Suprapubic skin (tissue), 4 donors: ENCODE measurements at places on chromosomes 7 and 10. TPM values are rescaled to one million over a fixed set of nuclear protein-coding genes. Genes with fewer than 3 reads are reported as not detected.

DNA sequence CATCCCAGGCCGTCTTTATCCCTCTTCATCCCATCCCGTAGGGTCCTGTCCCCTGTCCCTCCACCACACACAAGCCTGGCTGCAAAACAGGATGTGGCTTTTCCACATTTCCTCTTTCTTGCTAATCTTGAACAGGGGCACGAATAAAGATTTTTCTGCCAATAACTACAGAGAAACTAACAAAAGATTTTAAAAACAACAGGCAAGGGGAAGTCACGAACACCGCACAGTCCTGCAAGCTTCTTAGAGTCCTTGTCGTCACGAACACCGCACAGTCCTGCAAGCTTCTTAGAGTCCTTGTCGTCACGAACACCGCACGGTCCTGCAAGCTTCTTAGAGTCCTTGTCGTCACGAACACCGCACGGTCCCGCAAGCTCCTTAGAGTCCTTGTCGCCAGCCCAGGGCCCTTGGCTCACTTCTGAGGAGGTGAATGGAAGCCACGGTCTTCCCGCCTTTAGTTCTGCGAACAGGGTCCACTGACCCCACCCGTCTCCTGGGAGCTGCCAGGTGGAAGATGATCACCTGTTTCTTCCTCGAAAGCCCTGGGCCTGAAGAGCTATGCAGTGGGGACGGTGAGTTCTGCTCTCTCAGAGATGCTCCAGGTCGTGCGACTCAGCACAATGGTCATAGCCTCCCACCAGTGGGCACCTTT is 10.3 kb upstream of the INSIG1 start:
- no peak for DNase-seq

- peak; percentile 81 for DNase-seq
These were observed 260.3 kb downstream of the SNX13 start for GRCh38 chr7:17680026-17680425.

DNA sequence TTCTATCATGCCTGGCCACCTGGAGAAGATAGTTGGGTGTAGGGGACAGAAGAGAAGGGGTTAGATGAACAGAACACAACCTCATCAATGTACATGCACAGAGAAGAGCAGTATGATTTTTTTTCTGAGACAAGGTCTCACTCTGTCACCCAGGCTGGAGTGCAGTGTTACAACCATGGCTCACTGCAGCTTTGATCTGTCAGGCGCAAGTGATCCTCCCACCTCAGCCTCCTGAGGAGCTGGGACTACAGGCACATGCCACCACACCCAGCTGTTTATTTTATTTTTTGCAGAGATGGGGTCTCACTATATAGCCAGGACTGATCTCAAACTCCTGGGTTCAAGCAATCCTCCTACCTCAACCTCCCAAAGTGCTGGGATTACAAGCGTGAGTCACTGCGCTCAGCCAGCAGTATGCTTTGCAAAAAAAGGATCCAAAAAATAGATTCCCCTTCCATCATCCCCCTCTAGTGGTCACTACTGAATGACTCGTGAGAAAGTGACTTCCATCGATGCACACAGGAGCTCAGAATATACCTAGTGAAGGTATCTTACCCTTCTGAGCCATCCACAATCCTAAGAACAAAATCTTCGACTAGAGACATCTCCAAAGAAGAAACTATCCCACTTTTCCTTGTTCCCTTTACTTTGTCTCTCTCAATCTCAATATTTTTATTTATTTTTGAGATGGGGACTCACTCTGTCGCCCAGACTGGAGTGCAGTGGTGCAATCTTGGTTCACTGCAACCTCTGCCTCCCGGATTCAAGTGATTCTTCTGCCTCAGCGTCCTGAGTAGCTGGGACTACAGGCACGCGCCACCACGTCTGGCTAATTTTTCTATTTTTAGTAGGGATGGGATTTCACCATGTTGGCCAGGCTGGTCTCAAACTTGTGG is 21.0 kb downstream of the ZCWPW1 start:
- no peak for DNase-seq

DNA sequence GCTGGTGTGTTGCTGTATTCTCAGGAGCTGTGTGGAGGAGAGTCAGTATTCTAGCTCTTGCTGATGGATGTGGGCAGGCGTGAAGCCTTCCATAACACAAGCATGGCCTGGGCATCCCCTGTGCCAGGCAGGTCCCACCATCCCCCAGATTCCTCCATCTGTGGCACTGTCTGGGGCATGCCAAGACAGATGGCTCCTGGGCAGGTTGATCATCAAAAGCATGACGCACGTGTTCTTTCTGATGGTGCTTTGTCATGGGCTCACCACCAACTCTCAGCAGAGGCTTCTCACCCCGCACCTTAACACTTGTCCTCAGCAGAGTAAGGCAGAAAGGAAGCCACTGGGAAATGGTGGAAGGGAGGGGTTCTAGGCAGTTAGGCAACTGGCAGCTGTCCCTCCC is 364.3 kb downstream of the PLXNA4 start:
- DNase-seq = no peak

DNA sequence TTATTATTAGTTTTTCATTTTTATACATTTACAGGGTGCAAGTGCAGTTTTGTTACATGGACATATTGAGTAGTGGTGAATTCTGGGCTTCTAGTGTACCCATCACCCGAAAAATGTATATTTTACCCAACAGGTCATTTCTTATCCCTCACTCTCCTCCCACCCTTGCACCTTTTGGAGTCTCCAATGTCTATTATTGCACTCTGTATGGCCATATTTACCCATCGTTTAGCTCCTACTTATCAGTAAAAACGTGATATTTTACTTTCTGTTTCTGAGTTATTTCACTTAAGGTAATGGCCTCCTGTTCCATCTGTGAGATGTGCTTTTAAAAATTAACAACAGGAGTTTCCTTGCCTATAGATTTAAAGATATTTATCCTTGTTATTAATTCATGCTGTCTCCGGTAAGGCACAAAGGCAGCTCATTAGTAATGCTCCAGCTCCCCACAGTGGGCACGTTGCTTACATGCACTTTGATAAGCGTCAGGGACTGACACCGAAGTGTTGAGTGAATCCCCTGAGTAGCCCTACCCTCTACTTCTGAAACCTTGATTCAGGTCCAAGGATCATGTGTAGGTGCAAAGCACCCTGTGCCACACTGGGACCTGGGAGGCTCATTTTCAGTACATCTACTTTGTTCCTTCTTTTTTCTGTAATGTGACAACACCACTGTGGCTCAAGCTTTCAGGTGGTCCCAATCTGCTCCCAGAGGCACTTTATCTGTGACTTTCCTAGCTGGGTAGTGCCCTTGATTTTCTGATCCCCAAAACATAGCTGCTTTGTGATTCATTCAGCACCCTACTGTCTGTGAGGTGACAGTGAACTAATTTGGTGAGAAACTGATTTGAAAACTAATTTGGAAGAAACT is 27.3 kb downstream of the HYAL4 start:
- DNase-seq = no peak

- no peak for DNase-seq
These were observed 219.1 kb downstream of the PHTF2 start for GRCh38 chr7:78017591-78018100.

DNA sequence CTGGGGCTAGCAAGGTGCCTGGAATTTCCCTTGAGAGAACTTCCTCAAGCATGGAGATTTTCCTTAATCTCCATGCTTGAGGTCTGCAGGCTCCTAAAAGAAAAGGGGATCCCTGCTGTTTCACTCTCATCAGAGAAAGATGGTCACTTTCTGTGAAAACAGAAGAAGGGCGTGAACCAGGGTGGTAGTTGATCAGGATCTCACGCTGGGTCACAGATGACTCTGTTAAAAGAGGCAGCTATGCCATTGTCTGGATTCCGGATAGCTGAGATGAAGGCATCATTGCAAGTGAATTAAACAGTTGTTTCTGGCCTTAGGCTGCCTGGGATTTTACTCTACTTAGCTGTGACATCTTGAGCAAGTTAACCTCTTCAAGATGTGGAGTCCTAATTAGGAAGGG is 525.9 kb downstream of the TYW1 start:
- no peak for DNase-seq

DNA sequence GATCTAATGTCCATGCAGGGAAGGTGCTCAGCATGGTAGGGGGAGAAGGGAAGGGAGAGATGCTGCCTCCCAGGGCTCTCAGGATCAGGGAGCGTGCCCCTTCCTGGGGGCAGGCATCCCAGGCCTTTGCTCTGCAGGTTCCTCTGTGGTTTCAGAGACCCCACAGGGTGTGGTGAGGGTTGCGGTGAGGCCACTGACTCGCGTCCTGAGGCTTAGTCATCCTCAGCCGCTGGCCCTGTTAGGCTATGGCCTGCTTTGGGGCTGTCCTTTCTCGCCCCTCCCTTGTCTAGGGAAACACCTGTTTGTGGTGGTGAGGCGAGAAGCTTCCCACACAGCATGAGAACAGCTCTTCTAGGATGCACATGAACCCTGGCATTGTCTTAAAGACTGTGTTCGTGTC is 558.3 kb upstream of the FOXK1 start:
- DNase-seq = peak; percentile 33

DNA sequence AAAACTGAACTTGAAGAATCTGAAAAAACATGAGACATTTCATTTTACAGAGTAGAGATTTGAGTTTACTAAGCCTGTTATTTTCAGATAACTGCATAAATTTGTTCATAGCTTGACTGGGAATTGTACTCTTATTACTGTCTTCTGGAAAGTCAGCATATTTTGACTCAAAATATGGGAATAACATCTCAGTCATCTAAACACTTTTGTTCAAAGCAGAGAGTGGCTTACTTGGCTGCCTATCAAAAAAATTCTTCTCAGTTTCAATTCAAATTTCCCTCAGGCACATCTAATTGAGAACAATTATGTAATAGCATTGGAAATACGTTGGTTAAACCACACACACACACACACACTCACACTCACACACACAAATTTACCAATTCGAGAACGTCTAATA is 384.6 kb downstream of the ARL4A start:
- no peak for DNase-seq

MYL10 gene
- total RNA-seq = not detected

DNA sequence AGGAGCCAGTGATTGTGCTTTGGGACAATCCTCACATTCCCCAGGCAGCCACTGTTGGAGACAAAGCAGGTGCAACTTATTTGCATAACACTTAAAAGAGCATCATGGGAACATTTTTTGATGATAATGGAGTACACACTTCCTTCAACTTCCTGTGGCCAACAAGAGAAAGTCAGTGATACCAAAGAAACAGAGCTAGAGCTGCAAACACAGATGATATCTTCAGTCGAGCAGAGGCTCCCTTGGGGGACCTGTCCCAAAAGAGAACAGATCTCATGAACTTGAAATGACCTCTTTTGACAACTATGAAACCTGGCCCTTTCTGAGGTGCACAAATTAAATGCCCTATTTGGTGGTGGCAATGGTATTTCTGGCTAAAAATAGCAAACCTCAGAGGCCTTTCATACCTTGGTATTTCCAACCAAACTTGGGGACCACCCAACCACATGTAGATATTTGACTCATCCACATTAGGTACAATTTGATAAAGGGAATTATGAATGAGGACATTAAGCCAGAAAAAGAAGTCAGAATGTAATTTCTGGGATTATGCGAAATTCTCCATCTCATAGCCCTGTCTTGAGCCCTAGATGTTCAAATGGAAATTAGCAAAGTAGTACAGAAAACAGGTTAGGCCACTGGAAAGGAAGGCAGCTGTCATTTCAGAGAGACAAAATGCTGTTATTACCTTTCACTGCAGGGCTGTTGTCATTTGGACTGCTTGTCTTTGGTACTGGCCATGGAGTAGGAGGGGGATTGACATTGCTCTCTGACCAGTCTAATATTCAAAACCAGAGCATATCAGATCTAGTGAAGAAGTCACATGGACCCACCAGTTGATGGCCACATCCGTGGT is 146.2 kb downstream of the ICA1 start:
- no peak for DNase-seq

DNA sequence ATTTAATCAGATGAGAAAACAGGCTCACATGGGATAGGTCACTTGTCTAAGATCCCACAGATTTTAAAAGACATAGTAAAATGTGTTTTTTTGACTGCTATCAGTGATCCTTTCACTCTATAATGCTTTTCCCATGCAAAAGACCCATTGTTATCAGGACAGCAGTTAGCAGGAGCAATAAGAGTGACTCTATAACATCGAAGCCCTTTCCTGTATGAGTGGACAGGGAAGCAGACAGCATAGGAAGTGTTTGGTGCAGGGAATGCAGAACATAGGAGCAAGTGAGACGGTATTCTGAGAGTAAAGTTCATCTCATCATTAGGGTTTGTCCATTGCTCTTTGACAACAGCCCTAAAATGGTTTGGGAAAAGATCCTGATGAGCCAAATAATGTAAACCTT is 68.5 kb downstream of the SLC25A13 start:
- DNase-seq = no peak

DNA sequence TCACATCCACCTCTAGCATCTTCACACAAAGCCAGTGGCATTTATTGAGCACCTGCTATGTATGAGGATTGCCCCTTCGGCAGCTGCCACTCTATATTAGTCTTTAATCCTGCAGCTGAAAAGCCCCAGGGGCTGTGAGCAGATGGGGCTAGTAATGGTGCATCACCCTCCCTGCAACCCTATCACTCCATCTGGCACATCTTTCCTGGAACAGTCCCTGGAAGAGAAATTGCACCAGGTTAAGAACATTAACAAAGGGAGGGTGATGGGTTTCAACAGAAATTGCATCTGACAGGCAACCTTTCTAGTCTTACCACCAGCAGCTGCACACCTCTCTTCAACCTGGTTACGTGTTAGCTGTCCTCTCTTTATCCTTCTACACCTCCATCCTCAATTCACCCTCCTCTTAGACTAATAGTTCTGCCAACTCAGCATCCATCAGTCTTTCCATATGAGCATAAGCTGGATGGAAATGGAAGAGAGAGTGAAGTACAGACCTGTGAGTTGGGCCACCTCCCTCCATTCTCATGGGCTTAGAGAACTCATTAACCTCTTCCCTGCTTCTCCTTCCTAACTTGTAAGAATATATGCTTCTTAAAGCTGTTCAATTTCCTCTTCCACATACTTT is 168.6 kb upstream of the NEBL start:
- DNase-seq = no peak

GRCh38 chr10:86178401-86179152 is 188.0 kb downstream of the GRID1 start:
- peak; percentile 69 for DNase-seq

DNA sequence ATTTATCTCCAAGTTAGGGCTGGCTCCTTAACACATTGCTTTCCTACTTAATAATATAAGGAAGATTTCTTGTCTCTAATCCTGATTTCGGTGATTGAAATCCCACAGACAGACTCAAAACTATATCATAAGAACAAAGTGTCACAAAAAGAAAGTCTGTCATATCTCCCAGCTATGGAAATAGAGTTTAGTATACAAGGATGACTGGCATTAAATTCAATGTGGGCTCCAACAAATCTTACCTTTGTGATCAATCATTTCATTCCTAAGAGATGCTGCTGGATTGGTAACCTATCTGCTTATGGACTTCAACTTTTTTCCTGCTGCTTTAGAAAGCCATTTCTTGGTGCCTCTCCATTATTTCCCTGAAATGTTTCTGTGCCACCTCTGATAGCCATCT is 39.5 kb upstream of the ZRANB1 start:
- DNase-seq = no peak

GRCh38 chr10:58733436-58733835 is 220.8 kb downstream of the BICC1 start:
- DNase-seq = no peak

HKDC1 gene
- not detected for total RNA-seq
